ENCODE measurements at places on chromosomes 3 and 15.

GRCh38 chr3:4928277-4928789, 50.9 kb upstream of the BHLHE40 start:
- no peak for DNase-seq

DNA sequence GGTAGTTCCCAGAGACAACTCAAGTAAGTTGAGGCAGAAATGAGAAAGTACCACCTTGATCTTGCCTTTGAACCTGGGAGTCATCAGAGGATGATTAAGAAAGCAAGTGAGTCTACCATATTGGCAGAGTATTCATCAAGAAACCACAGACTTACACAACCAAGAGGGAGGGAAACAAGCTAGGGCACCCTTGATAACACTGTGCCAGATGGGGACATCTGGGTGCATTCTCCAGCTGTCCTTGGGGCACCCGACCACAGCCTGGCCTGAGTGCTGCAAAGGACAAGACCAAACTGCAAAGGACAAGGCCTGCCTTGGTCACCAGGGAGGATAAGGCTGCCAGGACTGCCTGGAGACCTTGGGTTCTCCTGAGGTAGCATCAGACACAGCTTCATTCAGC, 553.6 kb downstream of the EPHB1 start:
- DNase-seq: no peak

DNA sequence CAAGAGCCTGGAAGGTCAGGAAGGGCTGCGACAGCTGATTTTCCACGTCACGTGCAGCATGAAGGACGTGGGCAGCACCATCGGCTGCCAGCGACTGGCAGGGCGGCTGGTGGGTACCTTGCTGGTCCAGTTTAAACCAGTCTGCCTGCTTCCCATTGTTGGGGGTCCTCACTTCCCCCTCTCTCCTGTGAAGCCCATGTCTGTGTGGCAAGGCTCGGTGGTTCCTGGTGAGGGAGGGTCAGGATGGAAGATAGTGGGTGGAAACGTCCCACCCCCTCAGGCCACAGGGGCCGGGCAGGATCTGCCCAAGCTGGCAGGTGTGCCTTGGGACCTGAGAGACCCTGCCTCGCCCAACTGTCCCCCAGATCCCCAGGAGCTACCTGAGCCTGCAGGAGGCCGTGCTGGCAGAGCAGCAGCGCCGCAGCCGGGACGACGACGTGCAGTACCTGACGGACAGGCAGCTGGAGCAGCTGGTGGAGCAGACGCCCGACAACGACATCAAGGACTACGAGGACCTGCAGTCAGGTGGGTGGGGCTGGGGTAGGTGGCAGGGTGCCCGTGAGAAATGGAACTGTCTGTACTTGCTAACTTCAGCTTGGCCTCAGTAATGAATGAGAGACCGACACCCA, 108.2 kb downstream of the LRRK1 start:
- DNase-seq: no peak

DNA sequence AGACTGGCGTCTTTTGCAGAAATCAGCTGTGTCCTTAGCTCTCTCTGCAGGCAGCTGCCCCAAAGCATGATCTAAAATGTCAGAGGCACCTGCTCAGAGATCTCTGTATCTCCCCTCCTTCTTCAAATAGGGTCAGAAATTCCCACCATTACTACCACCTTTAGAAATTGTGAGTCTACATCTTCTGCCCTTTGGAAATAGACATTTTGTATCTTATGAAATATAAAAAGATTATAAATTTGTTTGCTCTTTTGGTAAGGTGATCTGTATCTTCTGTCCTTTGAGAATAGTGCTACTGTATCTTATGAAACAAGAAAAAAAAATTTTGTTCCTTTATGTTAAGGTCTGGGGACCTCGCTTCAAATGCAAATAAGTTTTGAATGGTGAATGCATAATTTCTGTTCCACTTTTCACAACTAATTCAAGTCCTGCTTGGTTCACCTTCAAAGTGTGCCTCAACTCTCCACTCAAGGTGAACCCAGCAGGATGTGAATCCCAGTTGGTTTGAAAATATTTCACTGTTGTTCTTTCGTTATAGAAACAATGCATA, 28.3 kb upstream of the GPD1L start:
- no peak for DNase-seq

DNA sequence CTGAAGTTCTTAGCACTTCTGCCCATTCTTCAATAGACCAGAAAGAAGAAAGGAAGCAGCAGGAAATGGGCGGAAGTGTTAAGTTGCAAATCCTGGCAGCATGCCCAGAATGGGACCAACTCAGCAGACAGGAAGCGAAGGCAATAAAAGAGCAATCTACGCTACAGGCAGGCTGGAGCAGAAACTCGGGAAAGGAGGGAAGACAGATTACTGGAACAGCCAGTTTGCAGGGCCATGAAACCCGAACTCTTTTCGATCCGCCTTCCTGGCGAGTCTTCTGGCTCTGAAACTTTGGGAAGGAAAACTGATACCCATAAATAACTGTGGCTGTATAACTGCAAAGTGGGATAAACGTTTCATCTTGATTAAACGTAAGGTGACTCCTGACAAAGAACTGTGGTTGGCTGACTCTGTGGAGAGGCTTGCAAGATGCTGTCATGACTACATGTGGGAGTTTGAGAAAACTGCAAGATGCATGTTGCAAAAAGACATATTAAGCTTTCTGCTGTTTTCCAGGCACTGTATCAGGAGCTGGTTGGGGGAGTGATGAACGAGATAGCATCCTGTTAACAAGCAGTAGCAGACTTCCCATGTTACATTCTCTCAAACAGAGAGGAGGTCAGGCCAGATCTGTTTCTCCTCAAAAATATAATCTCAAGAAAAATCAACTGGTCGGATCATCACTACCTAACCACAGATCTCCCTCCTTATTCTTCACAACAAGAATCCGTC, 67.8 kb downstream of the FMN1 start:
- no peak for DNase-seq

DNA sequence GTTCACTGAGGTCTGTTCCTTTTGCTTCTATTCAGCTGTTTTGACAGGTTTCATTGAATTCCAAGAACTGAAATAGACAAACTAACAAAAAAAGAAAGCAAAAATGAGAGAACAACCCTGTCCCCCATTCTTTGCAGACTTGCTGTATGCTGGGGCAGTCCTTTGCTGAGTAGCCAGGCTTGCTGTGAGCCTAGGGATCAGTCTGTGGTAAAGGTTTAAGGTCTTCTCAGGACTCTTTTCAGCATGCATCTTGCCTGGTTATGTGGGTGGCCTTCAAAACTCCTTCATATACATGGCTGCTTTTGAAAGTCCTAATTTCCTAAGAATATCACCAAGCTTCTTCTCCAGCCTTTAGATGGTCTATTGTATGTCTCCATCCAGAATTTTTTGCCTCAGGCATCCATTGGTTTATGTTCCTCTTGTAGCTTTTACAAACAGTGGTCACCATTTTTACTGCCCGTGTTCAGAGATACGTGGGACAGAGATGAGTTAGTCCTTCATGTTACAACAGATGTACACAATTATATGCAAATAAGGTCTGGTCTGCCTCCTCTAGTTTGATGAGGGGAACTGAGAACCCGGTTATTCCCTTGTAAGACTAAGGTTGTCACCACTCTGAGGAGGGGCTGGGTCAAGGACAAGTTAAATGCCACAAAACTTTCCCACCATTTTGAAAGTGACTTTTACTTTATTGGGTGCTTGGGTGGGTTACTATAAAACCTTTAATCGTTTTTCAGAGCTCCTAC, 41.4 kb downstream of the SACM1L start:
- no peak for DNase-seq

- no peak for DNase-seq
These were observed 201.9 kb upstream of the MCTP2 start for GRCh38 chr15:94029495-94029894.

DNA sequence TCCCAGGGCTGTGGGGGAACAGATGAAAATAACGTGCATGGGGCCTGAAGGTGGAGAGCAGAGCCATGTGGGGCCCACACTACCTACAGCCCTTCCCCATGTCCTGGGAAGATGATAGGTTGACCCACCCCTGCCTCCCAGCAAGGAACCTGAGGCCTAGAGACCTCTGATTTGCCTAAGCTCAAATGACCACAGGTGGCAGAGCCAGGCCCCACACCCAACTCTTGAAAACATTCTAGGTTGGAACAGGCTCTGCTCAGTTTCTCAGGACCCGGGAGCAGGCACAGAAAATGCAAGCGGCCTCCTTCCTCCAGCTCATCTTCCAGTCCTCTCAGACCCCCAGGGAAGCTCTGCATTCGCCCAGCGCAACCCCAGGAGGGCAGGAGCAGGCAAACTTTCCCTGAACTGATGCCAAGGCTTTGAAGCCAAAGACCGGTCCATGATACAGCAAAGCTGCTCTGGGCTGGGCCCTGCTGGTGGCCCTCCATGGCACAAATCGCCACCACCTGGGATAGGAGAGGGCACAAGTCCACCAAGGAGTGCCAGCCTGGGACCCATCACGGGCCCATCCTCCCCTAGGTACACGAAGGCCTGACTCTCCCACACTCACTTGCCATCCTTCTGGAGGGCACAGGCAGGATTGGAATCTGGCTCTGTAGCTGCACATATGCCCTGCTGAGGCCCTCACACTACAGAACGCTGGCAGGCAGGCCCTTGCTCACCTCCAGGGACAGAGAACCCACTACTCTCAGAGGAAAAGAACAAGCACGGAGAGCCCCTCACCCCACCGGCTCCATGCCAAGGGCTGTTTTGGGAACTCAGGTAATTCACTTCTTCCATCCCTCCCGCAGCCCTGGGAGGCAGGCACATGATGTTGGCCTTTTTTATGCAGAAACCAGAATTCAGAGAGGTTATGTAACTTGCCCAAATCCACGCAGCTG, 51.0 kb upstream of the FURIN start:
- DNase-seq: no peak

- peak; percentile 48 for DNase-seq
These were observed 37.2 kb upstream of the THBS1 start for GRCh38 chr15:39543651-39544050.

GRCh38 chr3:45655906-45656305, 33.3 kb upstream of the SACM1L start:
- no peak for DNase-seq

- DNase-seq: no peak
These were observed 4.8 kb downstream of the RASGRP1 start for GRCh38 chr15:38559636-38560307.

DNA sequence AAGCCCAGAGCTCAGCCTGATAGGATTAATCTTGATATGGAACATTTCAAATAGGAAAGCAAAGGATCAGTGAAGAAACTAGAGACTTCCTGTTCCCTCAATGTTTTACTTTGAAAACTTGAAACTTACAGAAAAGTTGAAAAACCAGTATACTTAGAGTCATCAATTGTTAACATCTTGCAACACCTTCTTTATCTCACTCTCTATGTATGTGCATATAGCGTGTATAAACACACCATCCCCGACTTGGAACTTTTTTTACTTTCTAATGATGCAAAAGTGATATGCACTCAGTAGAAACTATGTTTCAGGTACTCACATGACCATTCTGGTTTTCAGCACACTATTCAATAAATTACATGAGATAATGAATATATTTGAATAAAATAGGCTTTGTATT, 60.5 kb downstream of the SEC22A start:
- no peak for DNase-seq

GRCh38 chr3:189982321-189982945, 138.3 kb downstream of the P3H2 start:
- no peak for DNase-seq

GRCh38 chr3:50532062-50532705, 28.8 kb upstream of the CACNA2D2 start:
- DNase-seq: no peak

DNA sequence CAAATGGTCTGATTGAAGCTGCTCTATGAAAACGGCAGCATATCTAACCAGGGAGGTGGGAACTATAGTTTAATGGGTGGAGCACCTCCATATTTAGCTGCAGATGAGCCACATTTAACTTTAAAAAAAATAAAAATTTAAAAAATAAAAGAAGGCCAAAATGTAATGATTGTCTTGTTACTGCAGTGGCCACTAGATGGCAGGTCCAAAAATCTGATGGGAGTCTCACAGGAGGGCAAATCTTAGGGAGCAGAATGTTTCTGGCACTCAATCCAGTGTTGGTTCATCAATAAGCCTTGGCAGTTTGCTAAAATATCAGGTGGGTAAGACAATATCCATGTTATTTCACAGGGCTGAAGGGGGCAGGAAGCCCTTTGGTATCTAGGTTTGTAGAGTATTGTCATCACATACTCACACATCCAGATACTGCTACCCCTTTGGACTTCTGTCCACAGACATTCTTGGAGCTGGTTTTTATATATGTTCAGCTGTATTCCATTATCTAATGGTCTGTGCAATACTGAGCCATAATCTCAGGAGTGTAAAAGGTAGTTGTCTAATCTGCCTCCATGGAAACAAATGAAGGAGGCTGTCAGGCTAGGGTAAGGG, 233.3 kb downstream of the TIGIT start:
- no peak for DNase-seq

GRCh38 chr3:60330107-60330506, 921.1 kb downstream of the FHIT start:
- no peak for DNase-seq

DNA sequence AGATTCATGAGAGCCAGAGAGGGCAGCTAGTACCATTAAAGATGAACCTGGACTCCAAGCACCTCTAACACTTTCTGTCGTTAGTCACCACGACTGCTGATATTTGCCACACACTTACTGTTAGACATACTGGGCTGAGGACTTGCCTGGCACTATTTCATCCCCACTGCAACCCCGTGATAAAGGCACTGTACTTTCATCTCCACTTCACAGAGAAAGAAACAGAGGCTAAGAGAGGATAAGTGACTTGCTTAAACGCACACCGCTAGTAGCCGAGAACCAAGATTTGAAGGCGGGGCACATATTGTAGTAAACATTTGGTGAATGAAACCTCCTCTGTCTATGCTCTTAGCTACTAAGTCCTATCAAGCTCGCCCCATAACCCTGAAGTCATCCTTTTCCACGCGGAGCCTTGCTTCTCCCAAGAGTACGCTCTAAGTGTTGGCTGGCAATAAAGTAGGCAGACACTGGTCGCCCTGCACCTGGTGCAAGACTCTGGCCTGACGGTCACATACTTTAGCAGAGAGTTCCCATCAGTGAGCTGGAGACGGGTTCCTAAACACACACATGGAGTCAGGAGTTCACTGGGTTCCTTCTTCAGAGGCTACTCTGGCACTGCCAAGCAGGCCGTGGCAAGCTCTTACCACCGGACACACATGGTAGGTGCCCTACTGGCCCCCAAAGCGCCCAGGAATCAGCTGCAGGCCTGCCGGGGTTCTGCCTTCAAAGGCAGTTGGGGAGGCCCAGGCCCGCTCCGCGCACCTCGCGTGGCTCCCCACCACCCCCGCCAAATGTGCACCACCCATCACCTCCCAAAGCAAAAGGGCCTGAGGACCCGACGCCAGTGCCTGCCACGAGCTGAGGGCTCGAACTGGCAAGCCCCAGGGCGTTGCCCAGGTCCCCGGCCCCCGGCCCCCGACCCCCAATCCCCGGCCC, 951 bp downstream of the POMGNT2 start:
- DNase-seq: no peak

- no peak for DNase-seq
These were observed at the start of gene GSK3B for GRCh38 chr3:120093911-120094775. Gene GSK3B, minus strand, starts transcription at chr3:120094447. Its CDS starts 1,013 bp downstream, at chr3:120093434.
